Adrenal gland (tissue), 19 donors: ENCODE measurements at places on chromosomes 1 and 21. TPM values are rescaled to one million over a fixed set of nuclear protein-coding genes. Genes with fewer than 3 reads are reported as not detected.

- DNase-seq = no peak
Measured at GRCh38 chr1:220692436-220693228, 2.5 kb downstream of the C1orf115 start.

GRCh38 chr21:42198929-42199867, 19.7 kb upstream of the ABCG1 start:
- no peak for DNase-seq

PRR9 gene
- not detected for total RNA-seq

NHLH2 gene
- not detected for total RNA-seq

OR10K2 gene
- not detected for total RNA-seq
